ENCODE measurements at places on chromosomes 6 and 20. TPM values are rescaled to one million over a fixed set of nuclear protein-coding genes. Genes with fewer than 3 reads are reported as not detected.

The SLC22A16 gene
- total RNA-seq, result not detected

The HLA-DRA gene
- not detected for total RNA-seq

The CDH26 gene
- not detected for total RNA-seq

The SLC4A11 gene
- total RNA-seq, result 1.1 TPM

The CPNE1 gene
- 248 TPM for total RNA-seq

The BTNL2 gene
- not detected for total RNA-seq

The DNAH8 gene
- total RNA-seq, result under 0.01 TPM

The CNR1 gene
- 1.3 TPM for total RNA-seq

The SAPCD1 gene
- total RNA-seq, result 5.7 TPM

The ACAT2 gene
- 13.6 TPM for total RNA-seq
